Retina (tissue), 1 donor: ENCODE measurements at places on chromosomes 4 and X.

DNA sequence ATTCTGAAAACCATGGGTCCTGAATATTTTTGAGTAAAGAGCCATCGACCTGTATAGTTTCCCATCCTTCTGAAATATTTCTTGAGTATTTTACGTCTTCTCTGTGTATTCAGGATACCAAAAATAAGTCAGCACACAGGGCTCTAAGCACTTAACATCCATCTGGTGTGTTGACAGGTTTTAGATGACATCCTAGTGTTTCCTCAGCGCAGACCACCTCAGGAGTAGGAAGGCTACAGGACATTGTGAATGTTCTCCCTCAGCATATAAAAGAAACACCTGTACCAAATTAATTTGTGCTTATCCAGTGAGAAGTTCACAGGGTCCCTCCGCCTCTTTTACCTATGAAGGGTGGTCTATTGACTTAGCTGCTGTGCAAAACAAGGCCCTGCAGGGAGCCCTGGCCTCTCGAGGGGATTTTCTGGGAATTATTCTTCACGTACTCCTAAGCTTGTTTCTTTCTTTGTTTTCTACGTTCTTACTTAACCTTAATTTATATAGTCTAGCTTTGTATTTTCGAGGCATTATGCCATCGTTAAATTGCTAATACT lies 241.8 kb downstream of the FBXO8 start:
- DNase-seq = no peak

DNA sequence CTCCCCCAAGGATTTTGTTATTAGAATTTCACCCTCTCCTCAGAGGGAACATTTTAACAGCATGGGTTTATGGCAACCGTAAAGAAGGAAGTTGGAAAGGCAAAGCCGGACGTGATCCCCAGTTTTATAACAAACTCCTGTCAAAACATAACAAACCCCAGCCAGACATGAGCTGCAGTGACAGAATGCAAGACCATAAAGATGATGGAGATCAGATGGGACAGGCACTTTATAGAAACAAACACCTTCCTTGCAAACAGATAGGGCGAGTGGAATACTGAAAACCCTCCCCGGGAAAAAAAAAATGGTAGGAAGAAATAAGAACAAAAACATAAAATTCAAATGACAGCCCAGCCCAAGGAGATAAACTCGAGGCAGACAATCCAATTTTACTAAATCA lies 281.4 kb downstream of the LDB2 start:
- peak; percentile 34 for DNase-seq

GRCh38 chr4:101309925-101310324 lies 37.4 kb downstream of the PPP3CA start:
- no peak for DNase-seq

- DNase-seq = no peak
These were observed 52.7 kb upstream of the FTHL17 start for GRCh38 chrX:31124536-31124935.

GRCh38 chr4:123893011-123893981 lies 496.7 kb downstream of the SPRY1 start:
- DNase-seq = no peak

DNA sequence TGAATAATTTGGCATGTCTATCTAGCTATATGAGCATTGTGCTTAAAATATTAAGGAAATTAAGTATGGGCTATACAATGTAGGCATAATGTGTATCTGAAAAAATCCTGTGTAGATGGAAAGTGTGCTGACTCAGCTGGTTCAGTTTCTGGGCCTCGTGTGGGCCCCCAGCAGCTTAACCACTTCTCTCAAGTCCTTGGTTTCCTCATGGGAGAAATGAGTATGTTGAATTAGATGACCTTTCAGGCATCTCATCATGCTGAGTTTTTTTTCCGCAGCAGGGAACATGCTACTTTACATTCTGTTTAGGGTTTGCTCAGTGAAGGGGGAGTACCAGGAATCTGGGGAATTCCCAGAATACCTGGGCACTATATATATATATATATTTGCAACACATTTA lies 30.5 kb downstream of the RHOH start:
- no peak for DNase-seq

GRCh38 chr4:183289688-183290087 lies 30.4 kb downstream of the CLDN22 start:
- DNase-seq = no peak

GRCh38 chrX:43025806-43026315 lies 247.9 kb upstream of the PPP1R2C start:
- no peak for DNase-seq

GRCh38 chrX:41189156-41189555 lies 103.9 kb downstream of the USP9X start:
- no peak for DNase-seq

DNA sequence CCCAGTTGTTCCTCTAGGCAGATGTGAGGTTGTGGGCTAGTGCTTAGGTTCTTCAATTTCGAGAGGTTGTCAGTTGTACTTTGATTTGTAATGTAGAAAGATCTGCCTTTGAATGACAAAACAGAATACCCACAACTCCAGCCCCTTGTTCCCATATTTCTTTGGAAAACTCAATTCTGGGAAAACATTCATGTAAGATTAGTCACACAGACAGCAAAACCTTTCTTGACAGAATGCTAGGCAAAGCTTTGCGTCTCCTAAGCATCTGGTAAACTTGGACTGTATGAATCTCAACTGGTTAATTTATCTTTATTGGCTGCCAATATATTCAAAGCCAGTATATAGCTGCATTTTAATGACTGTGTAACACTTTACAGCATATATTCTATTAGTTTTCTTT lies 34.9 kb downstream of the NOCT start:
- no peak for DNase-seq
